ENCODE measurements at places on chromosomes 11 and 22.

DNA sequence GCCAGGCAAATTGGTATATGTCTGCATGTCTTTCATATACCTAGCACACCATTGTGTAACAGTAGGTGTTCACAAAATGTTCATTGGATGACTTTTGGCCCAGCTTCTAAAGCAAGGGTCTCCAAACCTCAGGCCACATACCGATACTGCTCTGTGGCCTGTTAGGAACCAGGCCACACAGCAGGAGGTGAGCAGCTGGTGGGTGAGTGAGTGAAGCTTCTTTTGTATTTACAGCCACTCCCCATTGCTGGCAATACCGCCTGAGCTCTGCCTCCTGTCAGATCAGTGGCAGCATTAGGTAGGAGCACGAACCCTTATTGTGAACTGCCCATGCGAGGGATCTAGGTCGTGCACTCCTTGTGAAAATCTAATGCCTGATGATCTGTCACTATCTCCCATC lies 836.6 kb downstream of the NTM start:
- no peak for DNase-seq

- no peak for DNase-seq
Observed at GRCh38 chr11:41609511-41609910, 150.1 kb upstream of the LRRC4C start.

DNA sequence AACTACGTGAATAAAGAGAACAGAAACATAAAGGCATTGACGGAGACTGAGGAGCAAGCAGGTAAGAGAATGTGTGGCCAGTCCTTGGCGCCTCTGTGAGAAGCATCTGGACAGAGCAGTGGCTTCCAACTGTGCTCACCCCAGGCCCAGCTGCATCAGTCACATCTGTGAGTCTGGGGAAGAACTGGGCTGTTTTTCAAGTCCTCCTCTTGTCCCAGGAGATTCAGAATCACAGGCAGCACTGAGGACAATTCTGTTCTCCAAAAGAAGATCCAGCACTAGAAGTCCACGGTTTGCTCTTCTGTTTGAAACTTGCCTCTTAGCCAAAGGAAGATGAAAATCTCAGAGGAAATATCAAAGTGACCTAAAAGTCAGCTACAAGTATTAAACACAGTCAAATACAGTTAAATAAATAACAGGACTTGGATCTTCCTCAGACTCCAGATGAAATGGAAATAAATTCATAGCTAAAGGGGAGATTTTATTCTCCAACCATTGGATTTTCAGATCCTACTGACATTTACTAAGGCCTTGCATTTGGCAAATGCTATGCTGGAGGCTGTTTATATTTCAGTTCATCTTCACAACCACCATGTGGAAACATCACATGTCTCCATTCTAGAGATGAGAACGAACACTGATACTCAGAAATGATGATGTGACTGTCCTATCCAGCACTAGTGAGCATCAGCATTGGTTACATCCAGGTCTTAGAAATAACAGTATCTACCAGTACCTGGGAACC lies 14.1 kb downstream of the FAM181B start:
- no peak for DNase-seq

DNA sequence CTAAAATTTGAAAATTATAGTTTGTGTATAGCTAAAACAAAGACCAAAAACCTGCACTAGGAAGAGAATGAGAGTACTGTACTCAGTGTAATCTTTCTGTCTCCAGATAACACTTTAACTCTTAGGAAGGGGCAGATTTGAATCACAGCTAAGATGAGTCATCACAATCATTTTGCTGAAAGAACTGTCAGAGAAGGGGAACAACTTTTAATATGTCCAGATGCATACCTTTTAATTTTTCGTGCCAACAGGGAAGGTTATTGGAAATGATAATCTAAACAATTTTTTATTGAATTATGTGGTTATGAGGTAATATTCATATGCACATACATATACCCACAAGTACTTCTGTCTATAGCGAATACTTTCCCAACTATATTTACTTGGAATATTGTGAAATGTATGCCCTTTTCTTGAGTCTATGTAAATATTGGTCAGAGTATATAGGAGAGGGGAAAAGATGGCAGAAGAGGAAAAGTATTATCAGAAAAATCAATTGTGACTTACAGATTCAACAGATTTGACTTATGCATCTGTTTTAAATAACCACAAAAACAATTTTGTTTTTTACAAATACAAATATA lies 51.1 kb upstream of the MUC15 start:
- no peak for DNase-seq

DNA sequence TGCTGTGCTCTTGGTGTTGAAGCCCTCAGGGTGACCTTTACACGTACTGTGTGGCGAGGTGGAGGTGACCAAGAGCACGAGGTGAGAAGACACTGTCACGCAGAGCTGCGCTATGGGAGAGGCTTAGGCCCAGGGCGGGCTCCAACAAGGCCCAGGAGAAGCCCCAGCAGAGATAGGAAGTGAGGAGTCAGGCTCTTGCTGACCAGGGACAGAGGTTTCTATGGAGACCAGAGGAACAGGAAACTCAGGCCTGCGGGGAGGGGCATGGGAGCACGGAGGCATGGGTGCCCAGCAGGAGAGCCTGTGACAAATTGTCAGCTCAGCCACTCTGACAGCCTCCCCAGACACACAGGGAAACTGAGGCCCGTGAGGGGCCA lies 15.8 kb downstream of the DGKZ start:
- DNase-seq = no peak

GRCh38 chr11:108880510-108880909 lies 215.6 kb downstream of the DDX10 start:
- DNase-seq = no peak

- DNase-seq = no peak
Observed at GRCh38 chr11:93389737-93390136, 59.2 kb downstream of the DEUP1 start.

GRCh38 chr11:1998290-1998689 lies 648 bp upstream of the H19 start:
- no peak for DNase-seq

DNA sequence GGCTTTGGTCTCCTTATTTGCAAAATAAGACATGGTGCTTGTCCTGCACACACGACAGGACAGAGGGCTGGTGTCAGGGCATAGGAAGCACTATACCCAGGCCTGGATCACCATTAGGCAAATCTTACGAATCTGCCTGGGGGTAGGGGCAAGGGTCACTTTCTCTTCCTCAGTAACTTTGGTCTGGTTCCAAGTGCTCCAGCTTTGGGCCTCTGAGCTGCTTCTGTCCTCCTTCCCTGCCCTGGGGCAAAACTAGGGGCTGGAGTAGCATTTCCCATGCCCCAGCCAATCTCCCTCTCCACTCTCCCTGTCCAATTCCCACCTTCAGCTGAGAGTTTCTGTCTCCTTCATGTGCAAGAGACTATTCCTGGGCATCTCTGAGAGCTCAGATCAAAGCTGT lies 123.7 kb upstream of the NECTIN1 start:
- no peak for DNase-seq

DNA sequence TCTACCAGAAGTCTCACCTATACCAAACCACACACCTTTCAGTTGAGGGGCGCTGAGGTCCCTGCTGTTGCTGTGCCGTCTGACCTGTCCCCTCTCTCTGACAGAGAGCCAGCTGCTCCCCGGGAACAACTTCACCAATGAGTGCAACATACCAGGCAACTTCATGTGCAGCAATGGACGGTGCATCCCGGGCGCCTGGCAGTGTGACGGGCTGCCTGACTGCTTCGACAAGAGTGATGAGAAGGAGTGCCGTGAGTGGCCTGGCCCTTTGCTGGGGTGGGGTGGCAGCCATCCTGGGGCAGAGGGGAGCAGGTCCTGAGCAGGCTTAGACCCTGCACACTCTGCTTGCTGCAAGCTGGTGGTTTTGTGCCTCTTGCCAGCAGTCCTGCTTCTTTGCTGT lies 92.1 kb downstream of the LDLRAD3 start:
- DNase-seq = no peak

DNA sequence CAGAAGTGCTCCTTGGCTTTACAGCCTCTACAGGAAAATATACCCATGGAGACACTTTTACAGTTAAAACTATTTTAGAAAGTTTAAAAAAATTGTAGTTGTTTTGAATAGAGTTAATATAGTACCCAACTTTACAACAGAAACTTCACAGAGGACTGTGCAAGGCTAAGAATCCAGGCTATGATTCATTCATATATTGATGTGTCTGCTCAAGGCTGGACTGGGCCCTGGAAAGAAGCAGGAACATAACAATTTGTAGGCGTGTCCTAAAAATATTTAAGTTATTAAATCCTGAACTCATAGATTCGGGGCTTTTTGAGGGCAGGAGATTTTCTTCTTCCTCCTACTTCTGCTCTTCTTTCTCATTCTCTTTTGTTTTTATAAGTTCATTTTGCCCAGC lies 291.5 kb upstream of the CCDC179 start:
- DNase-seq = no peak

GRCh38 chr11:84136926-84137325 lies 850.8 kb upstream of the CCDC90B start:
- no peak for DNase-seq

GRCh38 chr11:76609736-76610370 lies 60.7 kb downstream of the LRRC32 start:
- no peak for DNase-seq

GRCh38 chr11:61886643-61887042 lies 4.7 kb downstream of the FADS3 start:
- no peak for DNase-seq

GRCh38 chr11:13415201-13415600 lies 47.8 kb downstream of the BTBD10 start:
- no peak for DNase-seq

GRCh38 chr11:70498976-70499801 lies 100.9 kb downstream of the CTTN start:
- no peak for DNase-seq

GRCh38 chr11:106794058-106794457 lies 224.2 kb downstream of the GUCY1A2 start:
- DNase-seq = no peak

DNA sequence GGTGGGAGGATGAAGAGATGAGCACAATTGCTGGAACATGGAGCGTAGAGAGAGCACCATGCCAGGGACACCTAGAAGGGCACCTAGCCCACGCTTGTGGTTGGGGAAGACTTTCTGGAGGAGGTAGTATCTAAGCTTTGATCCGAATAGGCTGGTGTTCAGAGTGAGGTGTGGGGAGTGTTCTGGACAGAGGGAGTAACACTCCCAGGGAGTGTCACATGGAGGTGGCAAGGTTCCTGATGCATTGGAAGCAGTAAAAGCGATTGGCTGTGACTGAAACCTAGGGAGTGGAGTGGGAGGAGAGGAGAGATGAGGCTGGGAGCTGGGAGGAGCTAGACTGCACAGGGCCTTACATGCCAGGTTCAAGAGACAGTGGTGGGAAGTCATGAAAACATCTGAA lies 188.0 kb upstream of the NCAM1 start:
- no peak for DNase-seq

GRCh38 chr11:90587896-90588295 lies 365.0 kb upstream of the CHORDC1 start:
- DNase-seq = no peak

GRCh38 chr11:44094260-44094868 lies 1.1 kb upstream of the EXT2 start:
- peak; percentile 58 for DNase-seq

- no peak for DNase-seq
Observed at GRCh38 chr22:20762233-20762796, 11.6 kb upstream of the SERPIND1 start.

GRCh38 chr11:118074785-118075184 lies 2.1 kb upstream of the TMPRSS4 start:
- DNase-seq = no peak

GRCh38 chr11:116694815-116695590 lies 77.8 kb downstream of the BUD13 start:
- no peak for DNase-seq

DNA sequence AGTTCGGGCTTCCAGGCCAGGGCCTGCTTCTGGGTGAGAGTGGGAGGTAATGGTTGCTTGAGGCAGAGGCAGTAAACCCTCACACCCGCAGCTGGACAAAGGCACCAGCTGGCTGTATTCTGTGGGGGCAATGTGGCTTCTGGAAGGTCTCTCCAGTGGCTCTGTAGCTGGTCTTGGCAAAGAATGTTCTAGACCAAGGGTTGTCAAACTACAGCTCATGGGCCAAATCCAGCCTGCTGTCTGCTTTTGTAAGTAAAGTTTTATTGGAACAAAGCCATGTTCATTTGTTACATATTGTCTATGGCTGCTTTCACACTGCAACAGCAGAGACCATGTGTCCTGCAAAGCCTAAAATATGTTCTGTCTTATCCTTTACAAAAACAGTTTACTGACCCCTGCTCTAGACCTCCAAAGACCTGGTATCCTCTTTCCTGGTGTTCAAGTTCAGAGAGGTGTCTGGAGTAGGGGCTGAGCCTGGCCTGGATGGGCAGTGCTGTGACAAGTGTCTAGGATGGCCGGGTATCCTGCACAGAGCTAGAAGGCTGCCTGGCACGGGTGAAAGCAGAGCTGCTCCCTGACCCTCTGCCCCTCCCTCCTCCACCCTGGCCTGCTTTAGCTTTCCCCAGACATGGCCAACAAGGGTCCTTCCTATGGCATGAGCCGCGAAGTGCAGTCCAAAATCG lies 3.4 kb downstream of the TAGLN start:
- no peak for DNase-seq

- no peak for DNase-seq
Observed at GRCh38 chr22:27314276-27314807, 487.2 kb downstream of the MN1 start.

- DNase-seq = no peak
Observed at GRCh38 chr11:75468534-75469340, 35.7 kb upstream of the KLHL35 start.
